Cerebellar nuclear complex (tissue), 1 donor: ENCODE measurements at places on chromosomes 5 and 9.

GRCh38 chr5:109373932-109374331, 35.8 kb downstream of the PJA2 start:
- no peak for DNase-seq

DNA sequence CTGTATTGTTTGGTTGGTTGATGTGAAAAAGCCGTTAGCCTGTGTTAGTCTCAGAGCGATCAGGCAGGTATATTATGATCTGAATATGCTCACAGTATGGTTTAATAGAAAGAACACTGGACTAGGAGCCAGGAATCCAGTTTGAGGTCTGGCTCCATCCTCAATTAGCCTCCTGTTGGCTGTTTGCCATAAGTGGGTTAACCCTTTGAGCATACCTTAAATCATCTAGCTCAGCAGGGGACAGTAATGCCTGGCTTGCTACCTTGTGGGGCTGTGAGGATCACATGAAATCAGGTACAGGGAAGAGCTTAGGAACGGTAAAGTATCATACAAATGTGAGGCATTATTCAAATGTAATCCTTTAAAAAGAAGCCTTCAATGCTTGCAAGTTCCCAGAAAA, 104.7 kb downstream of the CMYA5 start:
- DNase-seq: no peak

- no peak for DNase-seq
These were observed 298.9 kb upstream of the EDIL3 start for GRCh38 chr5:84683594-84683993.

GRCh38 chr9:2679011-2679410, 38.3 kb upstream of the KCNV2 start:
- no peak for DNase-seq

- DNase-seq: no peak
These were observed 22.6 kb upstream of the MAMDC2 start for GRCh38 chr9:70020991-70021571.

DNA sequence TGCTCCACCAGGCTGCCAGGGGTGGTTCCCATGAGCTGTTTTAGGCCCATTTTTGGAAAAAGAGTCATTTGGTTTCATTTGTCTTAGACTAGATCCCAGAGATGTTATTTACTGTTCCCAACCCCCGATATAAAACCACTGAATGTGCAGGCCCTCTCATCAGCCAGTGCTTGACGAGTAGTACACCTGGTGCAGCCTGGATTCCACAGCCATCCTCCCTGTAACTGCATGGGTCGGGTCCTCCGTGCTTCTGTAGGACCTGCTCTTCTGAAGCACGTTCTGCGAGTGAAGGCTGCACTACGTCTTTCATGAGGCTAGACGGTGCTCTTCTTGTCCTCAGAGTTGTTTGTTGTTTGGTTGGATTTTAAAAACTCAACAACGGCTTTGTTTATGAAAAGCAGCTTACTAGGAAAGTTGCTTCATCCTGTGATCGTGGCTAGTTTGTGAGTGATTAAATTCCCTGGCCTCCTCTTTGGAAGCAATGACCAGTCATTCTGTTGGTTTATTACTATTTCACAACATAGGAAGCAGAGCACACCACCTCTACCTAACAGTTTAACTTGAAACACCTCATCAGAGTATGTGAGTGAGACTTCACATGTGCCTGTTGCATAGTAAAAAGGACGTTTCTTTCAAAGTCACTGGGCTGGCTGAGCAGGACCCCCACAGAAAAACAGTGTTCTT, 135.2 kb downstream of the AOPEP start:
- DNase-seq: no peak

DNA sequence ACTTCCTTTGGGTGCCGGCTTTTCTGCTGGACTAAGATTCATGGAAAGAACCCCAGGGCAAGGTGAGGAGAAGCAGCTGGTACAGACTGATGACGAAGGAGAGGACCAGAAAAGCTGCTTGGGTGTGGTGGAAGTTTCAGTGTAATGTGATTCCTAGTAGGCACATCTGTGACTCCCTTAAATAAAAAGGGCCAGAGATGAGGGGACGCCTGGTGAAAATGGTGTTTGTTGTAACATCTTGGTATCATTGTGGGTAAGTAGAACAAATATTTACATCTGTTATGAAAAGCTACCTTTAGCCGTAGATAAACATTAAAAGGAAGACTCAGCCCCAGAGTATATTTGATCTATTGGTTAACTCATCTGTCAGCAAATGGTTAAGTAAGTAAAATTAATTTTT, 33.8 kb downstream of the OTULINL start:
- DNase-seq: no peak

- DNase-seq: no peak
These were observed 412.7 kb downstream of the CTNND2 start for GRCh38 chr5:11491404-11492075.

DNA sequence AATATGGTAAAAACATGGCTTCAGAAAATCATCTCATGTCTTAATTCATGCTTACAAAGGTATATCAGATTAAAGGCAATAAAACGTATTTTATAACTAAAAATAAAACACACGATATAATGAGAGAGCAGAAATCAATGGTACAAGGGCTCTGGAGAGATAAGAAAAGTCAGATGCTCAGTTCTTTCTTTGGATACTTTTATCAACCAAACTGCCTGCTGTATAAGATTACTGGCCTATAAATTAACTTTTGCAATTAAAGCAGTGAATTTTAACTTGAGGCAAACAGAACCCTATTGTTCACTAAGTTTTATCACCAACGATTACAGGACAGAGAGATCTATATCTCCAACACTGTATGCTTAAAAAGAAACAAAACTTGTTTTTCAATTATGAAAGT, 42.1 kb upstream of the HNRNPA0 start:
- no peak for DNase-seq

- DNase-seq: no peak
These were observed 1277.7 kb upstream of the NUDT12 start for GRCh38 chr5:104840284-104840683.

DNA sequence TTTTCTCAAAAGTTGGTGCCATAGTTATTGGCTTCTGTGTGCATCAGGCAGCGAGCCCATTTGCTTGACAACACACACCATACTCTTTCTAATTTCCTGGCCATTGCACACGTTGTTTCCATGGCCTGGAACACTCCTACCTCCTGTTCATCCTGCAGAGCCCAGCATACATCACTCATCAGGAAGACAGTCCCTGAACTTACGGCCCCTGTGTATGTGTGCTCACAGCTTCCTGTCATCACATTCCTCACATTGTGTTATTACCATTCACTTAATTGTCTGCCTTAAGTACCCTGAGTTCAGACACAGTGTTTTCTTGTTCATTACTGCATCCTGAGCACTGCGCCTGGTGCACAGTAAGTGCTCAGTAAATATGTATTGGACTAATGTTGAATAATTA, 355.9 kb downstream of the PRELID2 start:
- no peak for DNase-seq

- peak; percentile 9 for DNase-seq
These were observed 599 bp downstream of the NMRK1 start for GRCh38 chr9:75087289-75087823.

DNA sequence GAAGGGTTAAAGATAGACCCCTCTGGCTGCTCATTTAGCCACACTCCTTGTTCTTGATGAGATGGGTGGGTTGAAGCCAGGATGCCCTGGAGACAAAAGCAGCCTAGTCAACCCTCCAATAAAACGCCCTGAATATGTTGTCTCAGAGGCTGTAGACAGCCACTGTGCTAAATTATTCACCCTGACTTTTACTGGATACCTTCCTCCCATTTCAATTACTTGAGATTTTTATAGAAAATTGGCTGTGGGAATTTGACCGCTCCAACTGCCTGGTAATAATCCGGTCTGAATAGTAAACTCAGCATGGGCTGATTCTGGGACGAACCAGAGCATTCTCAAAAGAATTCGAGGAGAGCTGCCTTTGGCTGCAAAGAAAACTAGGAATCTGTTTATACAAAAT, 104.2 kb downstream of the SNX18 start:
- DNase-seq: no peak

- DNase-seq: no peak
These were observed 38.1 kb upstream of the TUSC1 start for GRCh38 chr9:25716220-25716872.

DNA sequence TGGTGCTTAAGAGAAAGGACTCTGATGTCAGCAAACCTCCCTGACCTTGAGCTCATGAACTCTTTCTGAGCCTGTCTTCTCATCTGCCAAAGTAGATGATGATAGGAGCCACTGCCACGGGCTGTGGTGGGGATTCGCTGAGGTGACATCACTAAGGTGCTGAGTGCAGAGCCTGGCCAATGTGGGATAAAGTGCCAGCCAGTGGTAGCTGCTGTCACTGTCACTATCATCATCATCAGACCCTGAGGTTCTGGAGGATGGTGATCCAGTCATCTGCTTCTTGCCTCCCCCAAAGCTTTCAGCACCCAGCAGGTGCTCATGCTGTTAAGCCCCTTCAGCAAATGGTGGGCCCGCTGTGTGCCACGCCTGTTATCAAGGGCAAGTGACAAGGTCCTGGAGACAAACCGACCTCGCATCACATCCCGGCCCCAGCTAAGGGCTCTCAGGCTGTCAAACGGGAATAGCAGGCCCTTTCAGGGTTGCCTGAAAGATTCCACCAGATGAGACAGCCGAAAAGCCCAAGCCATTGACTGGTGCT, 6.4 kb downstream of the FPGS start:
- no peak for DNase-seq

DNA sequence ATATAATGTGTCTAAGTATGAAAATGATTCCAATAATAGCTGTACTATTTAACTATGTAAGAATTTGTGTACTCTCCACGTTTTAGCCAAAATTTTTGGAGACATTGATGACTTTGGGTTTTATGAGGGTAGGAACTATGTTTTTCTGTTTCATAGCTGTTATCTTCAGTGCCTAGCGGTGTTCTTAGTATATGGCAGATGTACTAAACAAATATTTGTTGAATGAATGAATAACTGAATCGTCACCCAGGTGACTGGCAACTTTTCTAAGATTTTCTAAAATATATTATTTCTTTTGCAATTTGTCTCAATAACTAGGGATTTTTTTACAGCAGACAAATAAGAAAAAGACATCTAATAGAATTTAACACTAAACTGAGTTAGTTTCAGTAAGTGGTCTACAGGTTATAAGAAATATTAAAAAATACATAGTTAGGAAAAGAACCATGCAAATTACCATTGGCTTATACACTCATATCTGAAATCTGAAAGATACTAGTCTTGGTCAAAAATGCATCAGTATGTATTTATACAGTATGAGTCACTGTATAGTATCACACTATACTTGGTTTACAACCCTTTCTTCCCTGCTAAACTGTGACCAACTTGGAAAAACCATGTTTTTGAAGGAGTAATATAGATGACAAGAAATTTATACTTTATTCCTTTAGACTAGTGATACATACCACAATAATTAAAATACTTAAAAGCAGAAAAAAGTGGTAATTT, 10.5 kb upstream of the ERCC6L2 start:
- no peak for DNase-seq

- DNase-seq: peak; percentile 40
These were observed 112.9 kb upstream of the LMX1B start for GRCh38 chr9:126500600-126501382.

- DNase-seq: no peak
These were observed 812.0 kb upstream of the ZNF608 start for GRCh38 chr5:125558466-125558865.

GRCh38 chr9:3887786-3888496, 362.1 kb upstream of the RFX3 start:
- no peak for DNase-seq

DNA sequence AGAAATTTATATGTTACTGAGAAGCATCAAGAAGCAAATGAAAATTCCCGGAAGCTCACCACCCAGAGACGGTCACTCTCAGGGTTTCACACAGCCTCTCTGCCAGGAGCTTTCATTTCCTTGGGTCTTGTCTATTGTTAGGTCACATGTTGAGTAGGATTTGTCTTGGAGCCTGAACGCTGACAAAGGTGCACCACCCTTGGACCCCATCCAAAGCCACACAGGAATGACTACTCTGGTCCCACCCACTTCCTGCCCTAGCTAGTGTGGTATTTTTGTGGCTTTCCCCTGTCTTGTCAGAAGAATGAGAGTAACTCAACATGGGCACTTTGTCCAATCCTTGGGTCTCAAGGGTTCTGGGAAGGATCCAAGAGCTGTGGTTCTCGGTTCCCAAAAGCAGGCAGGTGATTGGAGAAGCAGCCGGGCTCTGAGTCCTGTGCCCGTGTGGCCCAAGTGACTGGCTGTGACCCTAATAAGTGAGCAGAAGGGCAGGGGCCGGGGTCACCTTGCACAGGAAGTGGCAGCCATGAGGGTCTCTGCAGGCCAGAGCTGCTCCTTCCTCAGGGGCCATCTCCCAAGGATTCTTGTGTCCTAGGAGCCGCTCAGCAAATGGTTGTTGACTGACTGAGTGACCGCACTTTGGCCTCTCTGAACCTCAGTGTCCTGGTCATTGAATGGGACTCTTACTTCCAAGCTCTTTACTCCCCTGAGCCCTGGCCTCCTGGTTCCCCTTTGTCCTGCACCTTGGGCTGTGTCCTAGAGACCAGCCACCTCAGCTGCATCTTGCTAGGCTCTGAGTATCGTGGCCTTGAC, 6.9 kb downstream of the FGD3 start:
- no peak for DNase-seq

DNA sequence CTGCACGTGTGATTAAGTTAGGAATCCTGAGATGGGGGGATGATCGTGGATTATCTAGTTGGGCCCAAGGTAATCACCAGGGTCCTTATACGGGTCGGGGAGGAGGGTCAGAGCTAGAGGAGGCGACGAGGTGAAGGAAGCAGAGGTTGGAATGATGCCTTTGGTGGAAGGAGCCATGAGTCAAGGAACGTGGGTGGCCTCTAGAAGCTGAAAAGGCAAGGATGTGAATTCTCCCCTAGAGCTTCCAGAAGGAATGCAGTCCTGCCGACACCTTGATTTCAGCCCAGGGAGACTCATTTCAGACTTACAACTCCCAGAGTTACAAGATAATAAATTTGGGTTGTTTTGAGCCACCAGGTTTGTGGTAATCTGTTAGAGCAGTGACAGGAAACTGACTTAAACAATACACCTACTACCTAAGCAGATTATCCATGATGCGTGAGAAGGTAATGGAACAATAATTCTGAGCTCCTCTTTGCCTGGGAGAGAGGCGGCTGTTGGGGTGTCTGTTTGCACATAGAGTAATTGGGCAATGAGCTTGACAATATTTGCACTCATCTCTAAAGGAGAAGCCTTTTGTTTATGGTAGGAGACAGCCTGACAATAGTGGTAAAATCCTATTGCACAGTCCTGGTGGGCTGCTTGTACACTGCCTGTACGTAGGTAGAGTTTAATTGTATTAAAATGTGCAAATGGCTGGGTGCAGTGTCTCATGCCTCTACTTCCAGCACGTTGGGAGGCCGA, 129.3 kb upstream of the IER5L start:
- DNase-seq: no peak

- DNase-seq: no peak
These were observed 6.4 kb downstream of the ENTREP1 start for GRCh38 chr9:69331444-69331843.

GRCh38 chr5:97135868-97136267, 6.5 kb downstream of the LIX1 start:
- DNase-seq: no peak

GRCh38 chr9:96061293-96061987, 185.9 kb downstream of the ERCC6L2 start:
- no peak for DNase-seq
